ENCODE measurements at places on chromosomes 16 and 17.

DNA sequence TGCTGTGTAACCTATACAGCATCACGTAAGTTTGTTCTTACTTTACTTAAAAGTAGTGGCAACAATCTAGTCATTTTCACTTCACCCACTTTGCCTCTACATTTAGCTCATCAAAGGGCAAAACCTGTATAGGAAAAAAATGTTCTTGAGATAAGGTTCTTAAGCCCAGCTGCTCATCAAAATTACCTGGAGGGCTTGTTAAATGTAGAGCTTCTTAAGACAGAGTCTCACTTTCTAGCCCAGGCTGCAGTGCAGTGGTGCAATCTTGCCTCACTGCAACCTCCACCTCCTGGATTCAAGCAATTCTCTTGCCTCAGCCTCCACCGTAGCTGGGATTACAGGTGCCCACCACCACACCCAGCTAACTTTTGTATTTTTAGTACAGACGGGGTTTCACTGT, 38.2 kb upstream of the TMEM97 start:
- H3K27ac ChIP-seq: no peak overlapping the region
- peaks cover 39% of the 10 kb centered on the region for H3K27me3 ChIP-seq
- H3K4me1 ChIP-seq: peaks cover 11% of the 10 kb centered on the region

DNA sequence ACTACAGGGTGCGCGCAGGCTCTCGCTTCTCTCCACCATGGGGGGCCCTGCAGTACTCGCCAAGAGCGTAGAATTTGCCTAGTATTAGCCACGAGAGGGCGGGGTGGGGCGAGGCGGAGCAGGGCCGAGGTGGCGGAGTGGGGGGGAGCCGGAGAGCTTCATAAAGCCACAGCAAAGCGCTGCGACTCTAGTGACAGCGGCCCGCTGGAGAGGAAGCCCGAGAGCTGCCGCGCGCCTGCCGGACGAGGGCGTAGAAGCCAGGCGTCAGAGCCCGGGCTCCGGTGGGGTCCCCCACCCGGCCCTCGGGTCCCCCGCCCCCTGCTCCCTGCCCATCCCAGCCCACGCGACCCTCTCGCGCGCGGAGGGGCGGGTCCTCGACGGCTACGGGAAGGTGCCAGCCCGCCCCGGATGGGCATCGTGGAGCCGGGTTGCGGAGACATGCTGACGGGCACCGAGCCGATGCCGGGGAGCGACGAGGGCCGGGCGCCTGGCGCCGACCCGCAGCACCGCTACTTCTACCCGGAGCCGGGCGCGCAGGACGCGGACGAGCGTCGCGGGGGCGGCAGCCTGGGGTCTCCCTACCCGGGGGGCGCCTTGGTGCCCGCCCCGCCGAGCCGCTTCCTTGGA, at the start of gene TBX21:
Gene TBX21, plus strand, starts transcription at position 190 of the 627 bp plus-strand sequence. Its CDS starts 219 bp downstream, at position 409.
- peak; percentile 97 for DNase-seq
- no peaks in the 10 kb centered on the region for H3K27me3 ChIP-seq
- peaks cover 81% of the 10 kb centered on the region for H3K4me1 ChIP-seq
- H3K36me3 ChIP-seq: peaks cover 12% of the 10 kb centered on the region

- H3K27me3 ChIP-seq: no peaks in the 10 kb centered on the region
- no peak for DNase-seq
- H3K4me3 ChIP-seq: no peak overlapping the region
- H3K36me3 ChIP-seq: no peaks in the 10 kb centered on the region
Measured at GRCh38 chr16:88928405-88929090, 48.5 kb downstream of the CBFA2T3 start.

- no peak for DNase-seq
- H3K36me3 ChIP-seq: peaks cover 41% of the 10 kb centered on the region
- H3K27me3 ChIP-seq: no peaks in the 10 kb centered on the region
- no peak overlapping the region for H3K4me3 ChIP-seq
Measured at GRCh38 chr16:11182411-11182810, 73.6 kb downstream of the SOCS1 start.

GRCh38 chr16:27195941-27196595, 7.3 kb upstream of the KDM8 start:
- DNase-seq: peak; percentile 49
- H3K4me3 ChIP-seq: no peak overlapping the region
- no peaks in the 10 kb centered on the region for H3K27me3 ChIP-seq
- peak overlapping the region; percentile 76 for H3K27ac ChIP-seq
- H3K4me1 ChIP-seq: peaks cover 65% of the 10 kb centered on the region

DNA sequence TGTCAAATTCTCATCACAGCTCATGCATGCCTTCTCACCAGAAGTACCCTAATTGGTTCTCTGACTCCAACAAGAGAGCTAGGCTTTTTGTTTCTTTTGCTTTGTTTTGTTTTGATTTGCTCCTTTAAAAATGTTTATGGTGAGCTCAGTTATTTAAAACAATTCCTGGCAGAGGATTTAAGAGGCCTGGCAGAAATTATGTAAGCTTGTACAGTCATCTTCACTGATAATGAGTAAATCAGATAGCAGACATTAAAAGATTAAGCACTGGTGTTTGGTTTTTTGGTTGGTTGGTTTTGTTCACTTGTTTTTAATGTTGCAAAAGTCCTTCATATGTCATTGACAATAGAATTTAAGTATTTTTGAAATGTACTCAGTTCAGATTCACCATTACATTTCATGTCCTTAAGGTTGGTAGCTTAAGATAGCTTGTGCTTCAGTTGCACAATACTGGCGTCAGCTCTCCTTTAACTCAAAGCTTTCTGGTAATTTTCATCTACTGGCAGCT, 378.9 kb downstream of the CDH13 start:
- no peaks in the 10 kb centered on the region for H3K4me1 ChIP-seq
- H3K27ac ChIP-seq: no peak overlapping the region
- DNase-seq: no peak
- no peak overlapping the region for H3K4me3 ChIP-seq

DNA sequence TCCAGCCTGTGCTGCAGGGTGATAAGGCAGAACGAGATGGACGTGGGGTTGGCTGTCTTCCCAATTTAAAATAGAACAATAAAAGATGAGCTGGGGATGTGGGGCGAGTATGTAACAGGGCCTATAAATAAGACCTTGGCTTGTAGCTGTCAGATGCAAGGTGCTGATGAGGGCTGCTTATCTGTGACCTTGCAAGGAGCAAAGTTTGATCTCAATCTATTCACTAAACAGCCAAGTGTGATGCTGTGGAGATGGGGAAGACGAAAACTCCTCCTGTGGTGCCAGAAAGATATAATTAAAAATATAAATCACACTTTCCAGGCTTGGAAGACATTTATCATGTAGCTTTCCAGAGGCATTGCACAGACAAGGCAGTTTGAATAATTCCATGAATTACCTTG, 26.7 kb upstream of the TEX2 start:
- H3K36me3 ChIP-seq: peaks cover 3% of the 10 kb centered on the region
- H3K4me3 ChIP-seq: no peak overlapping the region
- DNase-seq: no peak
- H3K27ac ChIP-seq: no peak overlapping the region

GRCh38 chr16:78434401-78434800, 334.9 kb downstream of the WWOX start:
- H3K27me3 ChIP-seq: no peaks in the 10 kb centered on the region
- H3K4me3 ChIP-seq: no peak overlapping the region
- H3K36me3 ChIP-seq: peaks cover 18% of the 10 kb centered on the region
- H3K4me1 ChIP-seq: no peaks in the 10 kb centered on the region

- H3K36me3 ChIP-seq: no peaks in the 10 kb centered on the region
- no peaks in the 10 kb centered on the region for H3K4me1 ChIP-seq
- H3K27me3 ChIP-seq: peaks cover 2% of the 10 kb centered on the region
- DNase-seq: peak; percentile 80
- H3K4me3 ChIP-seq: no peak overlapping the region
Measured at GRCh38 chr16:77971306-77972061, 50.9 kb upstream of the CLEC3A start.

DNA sequence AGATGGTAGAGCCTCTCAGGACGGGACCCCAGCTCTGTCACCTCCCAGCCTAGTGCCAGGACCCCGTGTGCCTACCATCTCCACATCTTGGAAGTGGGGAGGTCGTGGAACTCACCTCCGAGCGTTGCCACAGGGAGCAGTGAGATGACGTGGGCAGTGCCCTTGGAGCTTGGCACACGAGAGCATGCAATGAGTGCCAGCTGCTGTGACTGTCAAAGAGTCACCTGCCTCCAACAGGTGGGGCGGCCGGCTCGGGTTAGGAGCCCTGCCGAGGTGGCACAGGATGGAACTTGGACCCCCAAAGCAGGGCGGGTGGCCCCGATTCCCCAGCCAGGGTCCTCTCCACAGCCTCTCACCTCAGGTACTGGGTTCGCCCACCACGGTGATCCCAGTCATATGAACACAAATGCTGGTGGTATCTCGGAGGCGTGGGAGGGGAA, 5.5 kb downstream of the VPS4A start:
- H3K36me3 ChIP-seq: peaks cover 67% of the 10 kb centered on the region
- no peak overlapping the region for H3K27ac ChIP-seq
- H3K4me3 ChIP-seq: no peak overlapping the region

GRCh38 chr17:38729368-38729885, 714 bp upstream of the CISD3 start:
- H3K27me3 ChIP-seq: no peaks in the 10 kb centered on the region
- H3K36me3 ChIP-seq: peaks cover 54% of the 10 kb centered on the region
- H3K27ac ChIP-seq: peak overlapping the region; percentile 95
- peaks cover 72% of the 10 kb centered on the region for H3K4me1 ChIP-seq
- no peak for DNase-seq

DNA sequence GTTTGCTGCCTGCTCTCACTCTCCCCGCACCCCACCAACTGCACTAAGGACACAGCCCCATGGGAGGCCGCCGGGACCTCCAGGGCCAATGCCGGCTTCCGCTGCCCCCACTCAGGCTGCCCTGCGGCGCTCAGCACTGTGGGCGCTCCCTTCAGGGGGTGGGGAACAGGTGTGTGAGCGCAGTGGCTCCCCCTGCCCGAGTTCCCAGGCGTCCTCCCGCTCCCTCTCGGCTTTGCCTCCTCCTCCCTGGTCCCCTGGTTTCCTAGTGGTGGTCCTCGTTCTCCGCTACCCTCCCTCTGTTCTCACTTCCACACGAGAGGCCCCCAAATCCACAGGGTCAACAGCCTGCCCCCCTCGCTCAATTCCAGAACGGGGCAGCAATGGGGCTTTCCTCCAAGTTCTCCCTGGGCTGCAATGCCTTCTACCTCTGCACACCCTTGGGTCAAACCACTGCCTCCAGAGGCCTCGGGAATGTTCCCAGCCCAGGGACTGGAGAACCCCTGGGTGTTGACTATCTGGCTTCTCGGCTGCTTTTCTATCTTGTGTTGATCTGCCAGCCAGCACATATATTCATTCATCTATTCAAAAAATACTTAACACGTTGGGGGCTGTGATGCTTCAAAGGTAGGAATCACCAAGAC, 9.9 kb downstream of the FOXJ1 start:
- peaks cover 42% of the 10 kb centered on the region for H3K4me1 ChIP-seq
- H3K27ac ChIP-seq: no peak overlapping the region
- H3K27me3 ChIP-seq: no peaks in the 10 kb centered on the region
- DNase-seq: no peak
- H3K4me3 ChIP-seq: no peak overlapping the region
